ENCODE measurements at places on chromosomes 6 and 20.

GRCh38 chr6:42103216-42103615, 39.2 kb downstream of the C6orf132 start:
- DNase-seq: no peak

DNA sequence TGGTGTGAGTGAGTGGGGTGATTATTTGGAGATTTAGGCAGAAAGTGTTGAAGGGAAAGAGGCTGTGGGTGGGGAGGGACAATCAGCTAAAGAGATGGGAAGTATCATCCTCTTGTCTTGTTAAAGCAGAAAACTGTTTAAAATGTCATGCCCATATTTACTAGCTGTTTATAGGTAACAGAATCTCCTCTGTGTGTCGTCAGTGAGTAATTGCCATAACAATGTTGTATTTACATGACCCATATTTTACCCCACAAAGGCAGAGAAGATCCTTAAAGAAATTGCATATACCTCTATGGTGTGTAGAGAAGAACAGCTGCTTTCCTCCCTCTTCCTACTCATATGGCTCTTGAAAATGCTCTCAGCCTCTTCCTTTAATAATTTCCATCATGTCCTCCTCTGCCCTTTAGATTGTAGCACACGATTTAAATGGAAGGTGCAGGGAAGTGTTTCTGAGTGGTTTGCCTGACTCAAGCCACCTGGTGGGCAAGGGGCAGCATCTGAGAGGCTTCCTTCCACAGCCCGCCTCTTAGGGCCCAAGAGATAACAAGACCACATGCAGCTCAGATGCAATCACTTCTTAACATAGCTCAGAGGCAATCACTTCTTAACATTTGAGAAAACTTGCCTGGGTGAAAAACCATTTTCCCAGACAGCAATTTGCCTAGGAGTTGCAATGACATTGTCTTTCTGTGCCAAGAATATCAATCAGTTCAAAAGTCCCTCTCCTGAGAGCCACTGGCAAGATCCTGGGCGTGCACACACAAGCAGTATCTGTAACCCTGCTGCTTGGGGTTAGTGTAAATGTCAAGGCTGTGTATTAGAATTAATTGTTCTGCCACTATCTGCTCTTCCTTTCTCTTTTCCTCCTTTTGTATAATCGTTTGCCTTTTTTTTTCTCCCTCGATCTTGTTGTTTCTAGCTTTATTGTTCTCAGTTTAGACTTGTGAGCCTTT, 44.1 kb upstream of the EDN1 start:
- DNase-seq: no peak

DNA sequence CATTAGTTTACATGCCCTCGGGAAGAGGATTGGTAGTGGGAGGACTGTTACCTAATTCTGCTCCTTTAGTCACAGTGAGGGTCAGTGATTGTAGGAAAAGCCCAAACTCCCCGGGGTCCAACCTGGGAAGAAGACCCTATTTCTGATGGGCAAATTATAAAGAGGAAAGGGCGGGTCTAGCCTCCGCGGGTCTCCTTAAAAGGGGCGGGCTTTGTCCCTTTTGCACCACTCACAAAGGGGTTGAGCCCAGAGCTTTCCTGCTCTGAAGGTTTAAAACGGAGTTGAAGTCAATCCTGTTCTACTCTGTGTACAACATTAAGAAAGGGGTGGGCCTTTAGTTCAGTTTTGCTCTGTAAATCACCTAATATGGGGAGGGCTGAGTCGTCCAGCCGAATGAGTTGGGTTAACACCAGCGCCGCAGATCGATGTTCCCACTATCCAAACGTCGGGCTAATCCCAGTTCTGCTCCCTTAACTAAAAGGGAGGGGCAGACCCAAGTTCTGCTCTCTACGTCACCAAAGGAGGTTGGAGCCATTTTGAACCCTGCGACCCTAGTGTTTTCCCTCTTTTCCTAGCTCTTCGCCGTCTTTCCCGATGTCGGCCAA, 920 bp upstream of the RNF5 start:
- peak; percentile 81 for DNase-seq

GRCh38 chr6:11766043-11766442, 12.6 kb downstream of the ADTRP start:
- DNase-seq: no peak

GRCh38 chr20:8532169-8532568, 400.1 kb downstream of the PLCB1 start:
- DNase-seq: no peak

GRCh38 chr20:18507218-18508191, at the start of gene SEC23B:
Gene SEC23B, plus strand, starts transcription at chr20:18507940. Its CDS starts 2,896 bp downstream, at chr20:18510836.
- peak; percentile 96 for DNase-seq

DNA sequence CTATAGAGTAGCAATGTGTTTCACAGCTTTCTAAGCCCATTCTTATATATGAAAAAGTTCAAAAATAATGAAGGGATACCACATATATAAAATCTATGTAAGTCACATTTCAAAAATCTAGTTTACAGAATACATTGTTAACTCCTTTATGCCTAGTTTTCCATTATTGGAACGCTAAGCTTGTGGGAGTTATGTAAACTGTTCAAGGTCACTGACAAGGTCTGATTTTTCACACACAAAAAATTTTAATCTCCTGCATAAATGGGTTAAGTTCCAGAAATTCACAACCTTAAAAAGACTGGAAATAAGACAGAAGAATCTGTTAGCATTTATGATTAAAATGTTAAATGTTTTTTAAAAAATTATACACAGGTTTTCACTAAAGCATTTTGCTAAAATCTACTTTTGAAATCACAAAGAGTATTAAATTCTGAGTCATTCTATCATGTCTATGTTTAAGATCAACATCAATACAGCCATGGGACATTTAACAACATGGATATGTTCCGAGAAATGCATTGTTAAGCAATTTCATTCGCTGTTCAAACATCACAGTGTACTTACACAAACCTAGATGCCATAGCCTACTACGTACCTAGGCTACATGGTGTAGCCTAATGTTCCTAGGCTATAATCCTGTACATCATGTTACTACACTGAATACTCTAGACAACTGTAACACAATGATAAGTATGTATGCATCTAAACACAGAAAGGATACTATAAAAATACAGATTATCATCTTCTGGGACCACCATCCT, 25.4 kb downstream of the ATG5 start:
- DNase-seq: no peak

DNA sequence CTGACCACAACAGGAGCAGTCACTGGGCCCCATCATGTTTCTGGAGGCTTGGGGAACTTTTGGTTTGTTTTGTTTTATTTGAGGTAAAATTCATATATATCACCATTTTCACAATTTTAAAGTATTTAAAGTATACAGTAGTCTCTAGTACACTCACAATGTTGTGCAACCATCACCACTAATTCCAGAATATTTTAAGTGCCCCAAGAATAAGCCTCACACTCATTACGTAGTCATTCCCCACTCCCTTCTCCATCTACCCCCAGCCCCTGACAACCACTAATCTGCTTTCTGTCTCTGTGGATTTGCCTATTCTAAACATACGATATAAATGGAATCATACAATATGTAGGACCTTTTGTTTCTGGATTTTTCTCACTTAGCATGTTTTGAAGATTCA, 29.0 kb downstream of the RTN4IP1 start:
- DNase-seq: no peak

DNA sequence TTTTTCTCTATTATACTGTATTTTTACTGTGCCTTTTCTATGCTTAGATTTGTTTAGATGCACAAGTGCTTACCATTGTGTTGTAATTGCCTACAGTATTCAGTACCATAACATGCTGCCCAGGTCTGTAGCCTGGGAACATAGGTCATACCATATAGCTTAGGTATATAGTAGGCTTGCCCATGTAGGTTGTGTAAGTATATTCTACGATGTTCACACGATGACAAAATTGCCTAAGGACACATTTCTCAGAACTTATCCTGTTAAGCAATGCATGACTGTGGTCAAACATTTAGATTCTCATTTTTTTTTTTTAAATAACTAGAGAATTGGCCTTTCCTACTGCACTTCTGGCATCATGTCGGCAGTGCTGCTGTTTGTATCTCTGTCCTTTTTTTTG, 253.7 kb upstream of the SUPT3H start:
- no peak for DNase-seq

DNA sequence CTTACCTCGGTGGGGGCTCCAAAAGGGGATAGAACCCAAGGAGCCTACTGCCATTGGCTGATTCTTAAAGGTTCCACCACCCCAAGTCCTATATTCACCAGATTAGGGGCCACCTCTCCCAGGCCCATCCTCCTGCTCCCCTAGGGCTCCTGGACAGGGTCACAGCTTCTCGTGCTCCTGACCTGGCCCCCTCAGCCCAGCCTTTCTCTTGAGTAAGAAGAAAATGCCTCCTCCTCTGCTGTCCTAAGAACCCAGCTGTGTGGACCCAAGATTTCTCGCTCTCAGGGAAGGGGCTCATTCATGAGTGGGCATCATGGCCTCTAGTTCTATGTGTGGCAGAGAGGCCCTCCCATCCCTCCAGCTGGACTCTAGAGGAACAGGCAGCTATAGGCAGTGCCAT, 16.6 kb downstream of the HLA-DPB1 start:
- no peak for DNase-seq

DNA sequence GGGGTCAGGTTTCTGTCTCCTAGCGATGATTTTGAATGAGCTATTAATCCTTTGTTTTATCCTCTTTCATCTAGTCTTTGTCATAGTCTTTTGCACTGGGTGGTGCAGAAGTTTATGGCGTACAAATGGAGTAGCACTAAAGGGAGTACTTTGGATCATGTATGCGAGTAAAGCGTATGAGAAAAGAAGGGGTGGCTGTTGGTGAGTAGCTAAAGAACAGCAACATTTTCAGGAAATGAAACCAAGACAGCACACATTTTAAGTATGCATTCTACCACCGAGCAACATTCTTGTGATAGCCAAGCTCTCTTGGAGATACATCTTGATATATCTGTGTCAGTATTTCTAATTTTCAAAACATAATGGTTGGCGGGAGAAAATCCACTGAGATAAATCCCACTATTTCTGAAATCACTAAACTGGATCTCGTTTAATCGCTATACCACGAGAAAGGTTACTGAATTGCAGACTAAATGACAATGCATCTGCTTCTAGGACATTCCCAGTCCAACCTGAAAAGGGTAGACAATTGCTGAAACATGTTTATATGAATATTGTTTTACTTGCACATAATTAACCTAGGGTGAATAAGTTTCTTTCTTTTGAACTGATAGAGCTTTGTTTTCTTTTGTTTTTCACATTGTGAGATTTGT, 196.1 kb downstream of the TRIM27 start:
- DNase-seq: no peak

DNA sequence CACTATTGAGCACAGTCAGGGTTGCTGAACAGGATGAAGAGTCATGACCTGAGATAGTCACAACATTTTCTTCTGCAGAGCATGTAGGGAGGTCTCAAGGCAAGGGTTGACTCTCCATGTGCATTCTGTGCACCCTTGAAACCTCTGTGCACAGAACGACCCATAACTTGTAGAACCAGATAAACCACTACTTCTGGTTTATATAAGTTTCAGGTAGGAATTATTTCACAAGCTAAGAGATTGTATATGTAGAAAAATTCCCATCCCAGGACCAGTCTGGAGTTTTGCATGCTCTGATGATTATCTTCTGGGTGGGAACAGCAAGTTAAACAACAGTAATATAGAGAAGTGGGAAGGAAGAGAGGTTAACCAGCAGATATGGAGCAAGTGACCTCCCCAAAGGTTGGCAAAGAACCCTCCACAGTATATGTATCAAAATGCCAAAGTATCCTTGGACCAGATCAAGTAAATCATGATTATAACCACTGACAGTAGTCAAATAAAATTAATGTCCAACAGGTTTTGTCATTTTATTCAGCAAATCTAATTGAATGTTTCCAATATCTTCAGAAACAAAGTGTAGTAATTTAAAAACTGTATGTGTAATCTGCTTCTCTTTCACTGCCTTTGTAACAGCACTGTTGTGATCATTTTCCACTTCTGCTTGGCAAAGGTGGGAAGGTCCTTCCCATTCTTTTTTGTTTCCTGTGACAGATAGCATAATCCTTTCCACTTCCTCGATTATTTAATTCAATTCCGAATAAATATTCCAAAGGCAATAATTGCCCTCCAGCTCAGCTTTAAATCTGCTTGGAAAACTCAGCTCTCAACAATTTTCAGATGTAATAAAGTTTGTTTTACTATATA, 104.4 kb downstream of the SYNE1 start:
- no peak for DNase-seq
